Gastrocnemius medialis (tissue), 4 donors: ENCODE measurements at places on chromosomes 3 and 15.

- no peaks in the 10 kb centered on the region for H3K27me3 ChIP-seq
- no peak overlapping the region for H3K4me3 ChIP-seq
- H3K36me3 ChIP-seq: no peaks in the 10 kb centered on the region
- H3K27ac ChIP-seq: no peak overlapping the region
Measured at GRCh38 chr15:86810329-86810728, 730.7 kb downstream of the AGBL1 start.

GRCh38 chr3:197749315-197749600 lies 425 bp upstream of the FYTTD1 start:
- H3K27me3 ChIP-seq: no peaks in the 10 kb centered on the region
- H3K27ac ChIP-seq: peak overlapping the region; percentile 100
- DNase-seq: peak; percentile 74
- peaks cover 53% of the 10 kb centered on the region for H3K4me1 ChIP-seq
- H3K4me3 ChIP-seq: peak overlapping the region; percentile 78

DNA sequence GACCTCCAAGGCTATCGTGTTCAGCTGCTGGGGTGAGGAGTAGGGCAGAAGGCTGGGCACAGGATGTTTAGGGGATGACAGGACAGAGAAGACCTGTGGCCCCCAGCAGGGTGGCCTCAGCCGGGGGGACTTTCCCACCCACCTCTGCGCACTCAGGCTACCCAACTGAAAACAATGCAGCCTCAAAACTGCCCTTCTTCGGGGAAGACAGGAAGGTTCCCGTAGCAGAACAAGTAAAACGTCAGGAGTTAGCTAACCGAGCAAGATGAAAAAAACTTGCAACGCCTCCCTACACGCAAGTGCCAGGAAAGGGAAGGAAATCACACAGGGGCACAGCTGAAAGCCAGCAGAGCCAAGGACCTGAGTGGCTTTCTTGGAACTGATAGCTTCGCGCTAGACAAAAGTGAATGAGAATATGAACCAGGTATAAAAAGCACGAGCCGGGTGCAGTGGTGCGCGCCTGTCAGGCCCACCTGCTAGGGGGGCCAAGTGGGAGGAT lies 38.4 kb upstream of the FURIN start:
- H3K27ac ChIP-seq: no peak overlapping the region
- H3K4me3 ChIP-seq: no peak overlapping the region
- peak; percentile 37 for DNase-seq
- H3K27me3 ChIP-seq: no peaks in the 10 kb centered on the region
- no peaks in the 10 kb centered on the region for H3K36me3 ChIP-seq
- H3K4me1 ChIP-seq: no peaks in the 10 kb centered on the region

- no peak overlapping the region for H3K27ac ChIP-seq
- no peak overlapping the region for H3K4me3 ChIP-seq
- no peaks in the 10 kb centered on the region for H3K27me3 ChIP-seq
- no peaks in the 10 kb centered on the region for H3K36me3 ChIP-seq
Measured at GRCh38 chr3:196661400-196661799, 21.9 kb downstream of the NRROS start.

GRCh38 chr3:50238549-50239026 lies 2.6 kb downstream of the GNAI2 start:
- no peaks in the 10 kb centered on the region for H3K27me3 ChIP-seq
- H3K4me1 ChIP-seq: peaks cover 70% of the 10 kb centered on the region
- peak; percentile 91 for DNase-seq
- peak overlapping the region; percentile 87 for H3K27ac ChIP-seq
- H3K4me3 ChIP-seq: peak overlapping the region; percentile 69

- DNase-seq: no peak
- no peak overlapping the region for H3K27ac ChIP-seq
- H3K4me3 ChIP-seq: no peak overlapping the region
- H3K27me3 ChIP-seq: peaks cover 78% of the 10 kb centered on the region
- H3K36me3 ChIP-seq: no peaks in the 10 kb centered on the region
Measured at GRCh38 chr15:59994526-59994887, 9.6 kb upstream of the FOXB1 start.

DNA sequence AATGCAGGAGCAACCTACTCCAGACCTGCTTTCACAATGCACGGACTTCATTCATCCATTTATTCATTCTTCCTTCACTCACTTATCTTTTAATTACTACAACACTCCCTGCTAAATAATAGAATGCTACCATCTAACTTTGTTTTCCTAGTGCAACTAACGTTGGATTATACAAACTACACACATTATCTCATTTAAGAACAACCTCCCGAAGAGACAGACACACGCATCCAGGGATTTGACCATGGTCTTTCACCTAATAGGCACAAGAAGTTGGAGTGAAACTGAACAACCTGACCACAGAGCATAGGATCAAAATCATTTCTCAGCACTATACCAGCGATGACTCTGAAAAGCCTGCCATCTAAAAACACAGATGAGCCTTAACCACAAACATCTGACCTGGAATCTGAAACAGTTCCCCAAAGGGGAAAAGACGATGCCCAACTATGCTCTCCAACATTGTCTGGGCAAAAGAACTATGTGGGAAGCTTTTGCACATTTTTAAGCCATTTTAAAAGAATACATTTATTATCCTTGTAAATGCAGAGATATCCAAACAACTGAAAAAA lies 21.0 kb downstream of the ZNF385D start:
- no peak overlapping the region for H3K4me3 ChIP-seq
- DNase-seq: no peak
- H3K36me3 ChIP-seq: no peaks in the 10 kb centered on the region
- H3K4me1 ChIP-seq: no peaks in the 10 kb centered on the region

DNA sequence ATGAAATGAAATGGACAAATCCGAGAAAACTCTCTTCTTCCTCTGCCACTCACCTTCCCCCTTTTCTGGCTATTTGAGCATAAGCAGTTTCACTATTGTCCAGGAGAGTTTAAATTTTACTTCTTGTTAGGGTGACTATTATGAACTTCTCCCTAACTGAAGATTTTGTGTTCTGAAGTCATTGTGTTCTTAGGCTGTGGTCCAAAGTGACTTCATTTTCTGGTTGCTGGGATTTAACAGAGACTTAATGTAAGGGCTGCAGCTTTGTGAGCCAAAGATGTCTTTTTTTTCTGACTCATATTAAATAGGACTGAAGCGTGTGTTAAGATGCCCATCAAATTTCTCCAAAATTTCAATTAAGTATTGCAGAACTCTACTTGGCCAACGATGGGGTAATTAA lies 46.5 kb upstream of the FSTL1 start:
- no peak for DNase-seq
- no peaks in the 10 kb centered on the region for H3K27me3 ChIP-seq
- no peaks in the 10 kb centered on the region for H3K4me1 ChIP-seq
- H3K27ac ChIP-seq: no peak overlapping the region
- no peaks in the 10 kb centered on the region for H3K36me3 ChIP-seq

DNA sequence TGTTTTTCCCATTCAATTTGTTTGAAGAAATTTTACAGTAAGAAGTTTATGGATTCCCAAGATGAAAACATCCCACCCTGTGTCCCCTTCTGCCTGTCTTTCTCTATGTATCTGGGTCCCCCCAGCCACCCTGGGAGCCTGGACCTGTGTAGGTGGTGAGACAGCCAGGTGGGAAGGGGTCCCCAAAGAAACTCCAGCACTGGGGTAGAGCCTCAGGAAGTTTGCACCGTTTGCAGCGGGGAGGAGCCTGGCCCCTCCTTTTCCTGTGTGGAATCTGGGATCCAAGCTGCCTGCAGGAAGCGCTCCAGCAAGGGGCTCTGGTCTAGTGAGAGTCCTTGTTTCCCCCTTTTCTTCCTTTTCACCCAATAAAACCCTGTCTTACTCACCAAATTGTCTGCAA lies 49.4 kb upstream of the ITGA11 start:
- no peak overlapping the region for H3K4me3 ChIP-seq
- no peak for DNase-seq
- no peak overlapping the region for H3K27ac ChIP-seq

DNA sequence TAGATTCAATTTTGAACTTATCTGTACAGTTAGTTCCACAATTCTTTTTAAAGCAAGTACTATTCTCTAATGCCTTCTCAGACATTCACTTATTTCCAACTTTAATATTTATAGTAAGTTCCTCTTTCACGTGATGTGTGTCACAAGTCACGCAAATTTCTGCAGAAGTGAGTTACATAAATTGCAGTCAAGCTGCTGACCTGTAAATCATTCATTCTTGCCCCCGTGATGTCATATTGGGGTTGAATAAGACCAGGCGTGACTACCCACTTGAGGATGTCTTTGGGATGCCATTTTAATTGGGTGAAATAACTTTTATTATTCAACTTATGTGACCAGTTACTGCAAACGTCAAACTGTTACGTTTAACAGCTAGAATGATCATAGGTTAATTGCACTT lies 15.1 kb downstream of the PPARG start:
- no peak overlapping the region for H3K27ac ChIP-seq
- DNase-seq: no peak
- H3K4me1 ChIP-seq: no peaks in the 10 kb centered on the region
- no peak overlapping the region for H3K4me3 ChIP-seq
- H3K36me3 ChIP-seq: no peaks in the 10 kb centered on the region

- peak overlapping the region; percentile 11 for H3K27ac ChIP-seq
- H3K4me1 ChIP-seq: no peaks in the 10 kb centered on the region
- no peak overlapping the region for H3K4me3 ChIP-seq
- no peak for DNase-seq
Measured at GRCh38 chr3:113495035-113495434, 19.9 kb downstream of the SPICE1 start.

DNA sequence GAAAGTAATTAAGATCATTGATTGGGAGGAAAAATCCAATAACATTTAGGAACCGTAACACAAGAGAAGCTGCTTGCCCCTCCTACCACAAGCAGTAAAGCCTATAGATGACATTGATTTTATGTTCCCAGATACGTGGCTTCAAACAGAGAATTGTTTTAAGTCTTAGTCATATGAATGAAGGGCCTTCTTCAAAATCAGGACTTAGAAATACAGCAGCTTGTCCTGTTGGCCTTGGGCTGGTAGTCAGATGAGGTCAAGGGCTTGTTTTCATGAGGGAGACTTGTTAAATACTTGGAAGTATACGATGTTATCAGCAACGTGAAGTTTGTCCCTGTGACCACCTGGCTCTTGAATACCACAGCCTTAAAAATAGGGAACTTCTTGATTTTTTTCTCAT lies 114.4 kb downstream of the VGLL4 start:
- H3K27ac ChIP-seq: no peak overlapping the region
- no peaks in the 10 kb centered on the region for H3K27me3 ChIP-seq
- H3K4me1 ChIP-seq: peaks cover 7% of the 10 kb centered on the region
- no peak overlapping the region for H3K4me3 ChIP-seq
- DNase-seq: no peak
- no peaks in the 10 kb centered on the region for H3K36me3 ChIP-seq

DNA sequence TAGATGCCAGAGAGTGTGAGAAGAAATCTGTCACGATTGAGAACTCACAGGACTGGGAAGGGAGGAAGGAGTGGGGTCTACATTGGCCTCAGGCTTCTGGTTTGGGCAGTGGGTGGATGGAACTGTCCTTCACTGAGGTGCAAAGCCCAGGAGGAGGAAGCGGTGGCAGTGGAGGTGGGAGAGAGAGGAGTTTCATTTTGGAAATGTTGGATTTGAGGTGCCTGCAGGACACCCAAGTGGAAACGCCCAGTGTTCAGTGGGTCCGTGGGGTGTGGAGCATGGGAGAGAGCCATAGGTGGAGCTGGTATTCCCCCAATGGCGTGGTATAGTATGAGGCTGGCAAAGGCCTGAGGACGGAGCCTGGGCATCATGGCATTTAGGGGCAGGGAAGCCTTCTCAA lies 9.3 kb upstream of the EPHB3 start:
- H3K4me3 ChIP-seq: no peak overlapping the region
- no peak for DNase-seq
- H3K27ac ChIP-seq: no peak overlapping the region
- H3K36me3 ChIP-seq: no peaks in the 10 kb centered on the region

GRCh38 chr3:185823078-185824044 lies 1.5 kb downstream of the IGF2BP2 start:
- DNase-seq: no peak
- H3K27ac ChIP-seq: peak overlapping the region; percentile 51
- peaks cover 68% of the 10 kb centered on the region for H3K27me3 ChIP-seq
- peak overlapping the region; percentile 58 for H3K4me3 ChIP-seq

DNA sequence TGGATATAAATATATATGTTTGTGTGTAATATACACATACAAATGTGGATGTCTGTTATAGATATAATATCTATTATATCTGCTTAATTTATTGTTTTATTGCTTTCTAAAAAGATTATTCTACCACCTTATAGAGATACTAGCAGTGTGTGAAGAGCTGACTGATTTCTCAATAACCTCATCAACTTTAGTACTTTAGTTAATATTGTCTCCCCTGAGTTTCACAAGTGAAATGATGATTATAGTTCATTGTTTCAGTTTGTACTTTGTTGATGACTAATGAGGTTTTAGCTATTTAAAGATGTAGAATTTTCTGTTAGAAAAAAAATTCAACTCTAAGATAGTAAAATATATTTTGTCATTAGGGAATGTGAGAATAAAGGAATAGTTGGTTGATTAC lies 11.4 kb downstream of the RSRC1 start:
- peaks cover 4% of the 10 kb centered on the region for H3K36me3 ChIP-seq
- no peaks in the 10 kb centered on the region for H3K4me1 ChIP-seq
- H3K27me3 ChIP-seq: no peaks in the 10 kb centered on the region

- no peaks in the 10 kb centered on the region for H3K36me3 ChIP-seq
- no peak overlapping the region for H3K4me3 ChIP-seq
- DNase-seq: no peak
- H3K27ac ChIP-seq: no peak overlapping the region
Measured at GRCh38 chr3:80785875-80786274, 975.6 kb downstream of the GBE1 start.

- H3K4me1 ChIP-seq: peaks cover 5% of the 10 kb centered on the region
- no peak for DNase-seq
- no peak overlapping the region for H3K4me3 ChIP-seq
- no peak overlapping the region for H3K27ac ChIP-seq
Measured at GRCh38 chr3:161014843-161015749, 90.1 kb downstream of the B3GALNT1 start.

GRCh38 chr15:94370206-94370935 lies 139.0 kb downstream of the MCTP2 start:
- H3K27ac ChIP-seq: no peak overlapping the region
- no peaks in the 10 kb centered on the region for H3K4me1 ChIP-seq
- no peaks in the 10 kb centered on the region for H3K27me3 ChIP-seq
- no peaks in the 10 kb centered on the region for H3K36me3 ChIP-seq
- DNase-seq: no peak

DNA sequence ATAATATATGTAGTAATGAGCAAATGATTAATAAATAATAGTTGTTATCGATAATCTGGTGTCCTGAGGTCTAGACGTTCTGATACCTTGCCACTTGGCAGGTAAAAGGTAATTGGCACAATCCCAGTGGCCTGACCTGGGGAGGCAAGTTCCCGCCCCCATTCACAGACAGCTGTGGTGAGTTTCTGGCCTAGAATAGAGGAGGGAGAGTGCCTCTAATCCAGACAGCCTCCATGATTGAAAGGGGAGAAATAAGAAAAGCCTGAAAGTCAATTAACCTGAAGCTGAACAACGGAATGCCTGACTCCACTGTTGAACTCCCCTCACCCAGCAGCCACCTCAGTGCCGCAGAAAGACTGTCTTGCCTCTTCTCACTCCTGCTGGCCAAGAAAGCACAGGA lies 38.1 kb upstream of the SV2B start:
- DNase-seq: no peak
- peaks cover 12% of the 10 kb centered on the region for H3K27me3 ChIP-seq
- no peak overlapping the region for H3K27ac ChIP-seq
- H3K36me3 ChIP-seq: no peaks in the 10 kb centered on the region
- no peaks in the 10 kb centered on the region for H3K4me1 ChIP-seq

GRCh38 chr3:93988283-93988682 lies 8.3 kb downstream of the ARL13B start:
- DNase-seq: no peak
- H3K4me3 ChIP-seq: no peak overlapping the region
- no peaks in the 10 kb centered on the region for H3K36me3 ChIP-seq
- H3K4me1 ChIP-seq: no peaks in the 10 kb centered on the region
- no peaks in the 10 kb centered on the region for H3K27me3 ChIP-seq
